GM04504 (cell line): ENCODE measurements at places on chromosomes 2 and 18.

DNA sequence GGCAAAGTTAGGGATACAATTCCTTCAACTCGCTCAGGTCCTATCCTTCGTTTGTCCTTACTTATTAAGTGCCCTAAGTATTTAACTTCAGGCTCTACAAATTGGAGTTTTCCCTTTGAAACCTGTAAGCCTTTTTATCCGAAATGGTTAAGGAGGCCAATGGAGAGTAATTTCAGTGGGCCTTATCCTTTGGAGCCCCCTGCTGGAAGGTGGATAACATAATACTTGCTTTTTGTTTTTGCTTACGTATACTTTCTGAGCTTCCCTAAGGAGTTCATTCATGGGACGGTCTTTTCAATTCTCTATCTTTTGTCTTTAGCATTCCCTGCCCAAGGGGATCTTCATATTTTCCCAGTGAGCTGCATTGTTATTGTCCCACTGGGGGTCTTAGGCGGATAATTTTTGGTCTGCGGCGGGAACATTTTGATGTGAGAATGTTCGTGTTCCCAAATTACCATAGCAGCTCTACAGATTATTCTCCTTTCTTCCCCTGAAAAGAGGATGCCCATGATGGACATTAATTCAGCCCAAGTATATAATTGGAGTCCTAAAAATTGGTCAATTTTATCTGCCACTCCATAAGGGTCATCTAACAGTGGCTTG, 34.4 kb upstream of the TRAPPC8 start:
- peak; percentile 16 for DNase-seq

DNA sequence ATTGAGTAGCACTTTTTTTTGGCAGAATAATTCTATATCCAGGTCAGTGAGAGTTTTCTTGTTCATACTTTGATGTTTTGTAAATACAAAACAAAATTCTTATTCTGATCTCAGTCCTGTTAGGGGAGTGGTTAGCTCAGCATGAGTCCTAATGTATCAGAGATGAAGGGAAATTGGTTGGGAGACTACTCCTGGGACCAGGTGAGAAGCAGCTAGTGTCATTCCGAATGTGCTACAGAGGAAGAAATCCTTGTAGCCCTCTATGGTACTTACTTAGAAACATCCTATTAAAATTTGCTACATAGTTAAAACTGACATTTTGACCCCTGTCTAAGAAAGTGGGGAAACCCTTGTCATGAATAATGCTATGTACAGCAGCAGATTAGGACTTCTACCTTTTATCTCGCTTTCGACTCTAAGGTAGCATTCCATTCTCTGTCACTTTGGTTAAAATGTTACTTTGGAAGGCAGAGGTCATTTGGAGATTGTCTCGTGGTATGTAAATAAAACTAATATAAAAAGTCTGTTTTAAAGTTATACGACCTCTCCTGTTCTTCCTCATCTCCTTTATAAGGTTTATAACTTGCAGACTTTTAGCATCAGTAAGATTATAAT, 65.8 kb downstream of the PARD3B start:
- DNase-seq, result no peak

DNA sequence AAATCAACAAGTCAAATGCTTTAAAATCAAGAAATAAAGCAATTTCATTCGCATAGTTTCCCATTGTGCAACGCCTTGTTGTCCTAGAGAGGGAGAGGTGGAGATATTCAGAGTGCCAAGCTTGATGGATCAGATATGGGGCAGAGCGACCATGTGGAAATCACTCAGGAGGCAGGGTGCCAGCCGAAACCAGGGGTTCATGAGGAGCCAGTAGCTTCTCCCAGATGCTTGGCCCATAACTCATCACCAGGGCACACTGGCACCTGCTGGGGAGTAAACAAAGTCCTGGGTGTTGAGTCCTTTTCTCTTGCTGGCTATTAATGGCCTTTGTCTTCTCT, 53.0 kb upstream of the ASAP2 start:
- no peak for DNase-seq

DNA sequence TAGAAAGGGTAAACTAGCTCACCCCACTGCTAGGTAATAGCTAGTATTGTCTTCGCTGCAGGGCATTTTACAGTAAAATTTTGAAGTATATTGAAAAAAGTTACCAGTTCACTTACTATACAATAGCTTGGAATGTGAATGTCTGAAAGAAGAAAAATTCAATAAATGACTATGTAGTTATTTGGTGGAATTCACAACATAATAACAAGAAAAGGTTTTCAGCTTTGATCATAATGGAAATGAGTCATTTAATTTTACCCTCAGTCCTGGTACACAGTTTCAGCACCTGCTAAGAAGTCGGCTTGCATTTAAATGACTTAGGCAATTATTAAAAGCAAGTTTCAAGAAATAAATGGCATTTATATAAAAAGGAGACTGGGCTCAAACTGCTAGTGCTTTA, 90.4 kb downstream of the NUP35 start:
- DNase-seq, result no peak

DNA sequence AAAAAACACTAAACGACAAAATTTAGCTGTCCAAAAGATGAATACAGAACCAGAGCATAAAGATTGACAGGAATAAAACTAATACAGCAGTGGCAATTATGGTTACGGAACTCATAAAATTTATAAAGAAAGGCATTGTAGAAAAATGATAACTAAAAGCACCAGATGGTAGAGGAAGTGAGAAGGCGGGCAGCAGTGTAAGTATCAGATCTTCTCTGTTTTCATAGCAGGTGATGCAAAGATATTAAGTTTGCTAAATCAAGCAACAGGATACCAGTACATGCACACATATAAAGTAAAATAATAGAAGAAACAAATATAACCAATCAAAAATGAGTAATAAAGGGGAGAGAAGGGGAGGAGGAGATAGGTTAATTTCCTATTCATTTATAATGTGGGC, 103.9 kb upstream of the MEX3C start:
- no peak for DNase-seq

DNA sequence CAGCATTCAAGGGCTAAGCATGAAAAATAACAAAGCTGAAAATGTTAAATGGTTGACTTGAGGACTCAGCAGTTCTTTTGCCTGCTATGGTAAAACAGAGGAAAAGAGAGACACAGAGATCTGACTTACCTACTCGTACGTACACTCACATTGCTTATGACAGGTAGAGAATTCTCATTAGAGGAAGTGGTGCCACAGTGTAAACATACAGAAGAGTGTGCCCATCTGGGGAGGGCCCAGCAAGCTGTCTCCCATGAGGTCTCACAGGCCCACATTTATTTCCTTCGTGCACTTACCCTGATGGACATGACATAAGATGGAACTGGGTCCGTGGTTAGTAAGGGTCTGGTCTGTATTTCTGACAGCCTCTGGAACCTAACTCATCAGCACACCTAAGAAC, 729.1 kb downstream of the BCL11A start:
- no peak for DNase-seq

DNA sequence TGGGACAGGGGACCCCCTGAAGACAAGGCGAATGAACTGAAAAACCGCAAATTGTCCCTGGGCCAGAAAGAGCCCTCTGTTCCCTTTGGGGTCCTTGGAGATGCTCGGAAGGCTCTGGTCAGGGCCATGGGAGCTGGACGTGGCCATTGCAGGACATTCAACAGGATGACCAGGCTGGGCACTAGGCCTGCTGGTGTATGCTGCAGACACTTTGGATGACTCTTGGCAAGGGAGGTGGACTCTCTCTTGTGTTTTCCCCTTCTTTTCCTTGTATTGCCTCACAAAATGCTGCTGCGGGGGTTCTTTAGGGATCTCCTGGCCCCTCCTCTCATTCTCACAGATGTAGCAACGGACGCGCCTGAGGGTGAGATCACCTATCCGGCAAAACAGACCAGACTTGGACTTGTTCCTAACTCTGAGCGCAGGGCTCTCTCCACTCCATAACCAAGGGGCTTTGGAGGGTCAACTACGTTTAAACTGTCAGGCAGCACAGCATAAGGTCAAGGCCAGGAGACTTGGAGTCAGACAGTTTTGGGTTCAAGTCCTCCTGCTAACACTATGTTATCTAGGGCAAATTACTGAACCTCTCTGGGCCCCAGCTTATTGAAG, 41.8 kb upstream of the SH3RF3 start:
- DNase-seq, result no peak

- no peak for DNase-seq
Observed at GRCh38 chr2:199663157-199663556, 187.8 kb downstream of the FTCDNL1 start.

GRCh38 chr18:55407774-55408535, 180.0 kb downstream of the TCF4 start:
- no peak for DNase-seq

- no peak for DNase-seq
Observed at GRCh38 chr2:192195548-192196418, 1.1 kb upstream of the TMEFF2 start.

- DNase-seq, result no peak
Observed at GRCh38 chr2:71684226-71685072, 231.1 kb downstream of the DYSF start.

- peak; percentile 11 for DNase-seq
Observed at GRCh38 chr2:204024503-204024902, 87.9 kb downstream of the ICOS start.

GRCh38 chr2:207330912-207331311, 165.2 kb upstream of the KLF7 start:
- peak; percentile 93 for DNase-seq

GRCh38 chr18:1796636-1797035, 774.7 kb downstream of the METTL4 start:
- no peak for DNase-seq

DNA sequence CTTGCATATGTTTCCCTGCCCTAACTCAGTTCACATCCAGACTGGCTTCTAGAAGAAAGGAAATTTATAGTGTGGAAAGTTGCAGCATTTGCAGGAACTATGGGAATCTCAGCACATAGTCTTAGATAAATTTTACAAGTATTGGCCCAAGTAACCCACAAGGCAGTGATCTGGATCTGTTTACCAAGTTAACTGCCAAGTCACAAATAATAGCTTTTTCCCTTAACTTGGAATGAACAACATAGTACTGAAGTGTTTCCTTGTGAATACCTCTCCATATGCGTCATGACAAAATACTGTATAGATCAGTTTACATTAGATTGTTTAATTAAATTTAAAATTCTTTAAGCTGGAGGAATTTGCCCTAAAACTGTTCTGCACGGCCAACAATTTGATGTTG, 255.8 kb upstream of the EPAS1 start:
- peak; percentile 33 for DNase-seq

DNA sequence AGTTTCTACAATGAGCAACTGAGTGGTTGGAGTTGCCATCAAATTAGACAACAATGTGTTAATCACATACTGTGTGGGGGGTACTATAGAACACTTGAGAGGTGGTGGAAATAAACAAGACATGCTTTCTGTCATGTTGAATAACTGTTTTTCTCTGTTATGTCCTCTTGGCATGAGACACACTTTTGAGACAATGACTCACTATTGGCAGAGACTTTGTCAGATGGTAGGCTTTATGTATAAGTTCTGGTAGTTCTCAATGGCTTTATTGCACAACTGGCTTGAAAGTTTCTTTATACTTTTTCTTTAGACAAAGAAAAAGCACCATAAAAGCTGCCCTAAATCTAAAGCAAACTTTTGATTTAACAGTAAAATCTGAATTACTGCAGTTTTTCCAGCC, 578.7 kb downstream of the ADCYAP1 start:
- DNase-seq, result no peak

DNA sequence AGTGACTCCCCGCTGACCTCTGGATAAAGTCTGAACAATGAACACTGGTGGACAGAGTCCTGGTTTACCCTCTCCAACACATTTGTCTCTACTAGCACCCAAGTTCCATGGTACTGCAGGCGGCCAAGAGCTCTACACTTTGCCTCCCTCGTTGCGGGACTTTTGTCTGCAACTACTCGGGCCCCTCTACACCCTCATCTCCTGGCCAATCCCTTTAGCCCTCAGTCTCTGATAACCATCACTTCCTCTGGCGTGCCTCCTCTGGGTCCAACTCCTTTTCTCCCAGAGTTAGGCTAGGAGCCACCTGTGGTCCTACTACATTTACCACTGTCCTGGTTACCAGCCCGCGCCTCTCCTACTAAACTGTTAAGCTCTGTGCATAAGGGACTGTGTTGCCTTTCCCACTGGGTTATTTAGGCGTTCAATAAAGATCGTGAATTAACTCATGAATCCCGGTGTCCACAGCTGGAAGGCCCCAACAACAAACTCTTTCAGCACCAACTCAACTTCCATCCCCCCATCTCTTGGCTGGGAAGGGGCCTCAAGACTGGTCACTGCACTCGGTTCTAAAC, 757 bp downstream of the HDHD2 start:
- DNase-seq, result no peak

- no peak for DNase-seq
Observed at GRCh38 chr2:233810385-233810784, 32.3 kb downstream of the MROH2A start.

GRCh38 chr18:43847164-43848091, 570.1 kb upstream of the SYT4 start:
- peak; percentile 23 for DNase-seq

GRCh38 chr2:30217644-30218337, 13.5 kb upstream of the LBH start:
- no peak for DNase-seq

GRCh38 chr2:120317916-120318315, 28.0 kb upstream of the INHBB start:
- no peak for DNase-seq

DNA sequence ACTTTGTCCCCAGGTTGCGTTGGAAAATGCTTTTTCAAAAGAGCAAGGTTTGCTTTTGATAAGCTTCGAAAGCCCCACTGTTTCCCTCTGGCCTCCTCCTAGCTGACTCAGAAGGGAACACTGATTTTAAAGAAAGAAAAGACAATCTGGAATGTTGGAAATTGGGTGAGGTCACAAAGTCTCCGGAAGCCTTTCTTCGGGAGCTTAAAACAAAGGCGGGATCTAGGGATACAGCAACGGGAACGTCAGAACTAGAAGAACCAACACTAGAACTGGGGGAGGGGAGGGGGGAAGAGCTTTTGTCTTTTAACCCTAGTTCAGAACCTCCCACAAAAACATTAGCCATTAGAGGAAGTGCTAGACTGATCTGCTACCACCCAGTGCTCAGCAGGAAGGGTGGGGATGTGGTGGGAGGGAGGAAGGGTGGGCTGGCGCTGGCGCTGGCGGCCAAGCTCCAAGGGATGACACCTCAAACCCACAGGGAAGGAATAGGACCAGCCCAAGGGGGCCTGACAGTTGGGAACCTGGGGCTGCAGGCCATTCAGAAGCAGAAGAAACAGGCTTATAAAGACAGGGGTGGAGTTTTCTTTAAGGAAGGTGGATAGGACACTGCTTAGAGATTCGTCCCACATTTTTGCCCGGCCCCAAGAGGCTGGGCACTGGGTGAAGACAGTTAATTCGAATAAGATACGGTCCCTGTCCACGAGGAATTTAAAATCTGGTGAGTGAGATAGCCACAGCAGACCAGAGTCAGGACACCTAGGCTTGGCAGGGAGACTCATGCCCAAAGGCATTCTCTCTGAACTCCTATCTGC, 1.7 kb downstream of the TMSB10 start:
- peak; percentile 66 for DNase-seq

GRCh38 chr2:149164827-149165226, 126.3 kb downstream of the LYPD6B start:
- DNase-seq, result no peak
